ENCODE measurements at places on chromosomes 3 and 15. TPM values are rescaled to one million over a fixed set of nuclear protein-coding genes. Genes with fewer than 3 reads are reported as not detected.

- DNase-seq = no peak
These were observed 373.8 kb upstream of the ROBO1 start for GRCh38 chr3:80141557-80141956.

GRCh38 chr3:21938267-21938681 is 187.3 kb upstream of the ZNF385D start:
- DNase-seq = no peak

- DNase-seq = no peak
These were observed 137.4 kb downstream of the VPS8 start for GRCh38 chr3:184949251-184949965.

The SH2D7 gene
- total RNA-seq = not detected

The CACNA1D gene
- total RNA-seq = not detected

DNA sequence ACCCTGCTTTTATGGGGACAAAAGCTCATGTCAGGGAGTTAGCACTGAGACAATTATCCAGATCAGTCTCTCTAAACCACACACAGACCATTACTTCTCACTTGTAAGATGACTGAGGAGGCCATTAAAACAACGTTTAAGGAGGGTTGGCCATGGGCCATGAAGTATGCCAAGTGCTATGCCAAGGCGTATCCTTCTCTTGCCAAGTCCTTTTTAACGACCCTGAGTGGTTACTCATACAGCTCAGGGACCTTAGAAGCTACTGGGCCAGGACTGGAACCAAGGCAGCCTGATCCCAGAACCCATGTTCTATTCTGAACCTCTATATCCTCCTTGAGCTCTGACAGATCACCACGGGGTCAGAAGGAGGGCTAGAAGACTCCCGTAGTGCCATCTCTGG is 50.0 kb downstream of the NMNAT3 start:
- no peak for DNase-seq

DNA sequence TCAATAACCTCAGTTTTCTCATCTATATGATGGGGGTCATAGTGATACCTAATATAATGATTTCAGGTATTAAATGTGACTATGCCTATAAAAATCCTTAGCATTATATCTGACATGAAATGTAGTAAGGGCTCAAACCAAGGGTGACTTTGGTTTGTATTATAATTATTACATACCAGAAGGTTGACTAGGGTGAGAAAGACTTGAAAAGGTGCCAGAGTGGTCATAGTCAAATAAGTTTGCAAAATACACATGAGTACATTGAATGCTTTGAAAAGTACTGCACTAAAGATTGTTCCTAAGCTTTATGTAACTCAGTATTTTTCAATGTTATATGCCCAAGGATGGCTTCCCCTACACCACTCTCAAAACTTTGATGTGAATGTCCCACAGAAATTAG is 297.2 kb downstream of the ARPP21 start:
- no peak for DNase-seq

The CD96 gene
- total RNA-seq = not detected

DNA sequence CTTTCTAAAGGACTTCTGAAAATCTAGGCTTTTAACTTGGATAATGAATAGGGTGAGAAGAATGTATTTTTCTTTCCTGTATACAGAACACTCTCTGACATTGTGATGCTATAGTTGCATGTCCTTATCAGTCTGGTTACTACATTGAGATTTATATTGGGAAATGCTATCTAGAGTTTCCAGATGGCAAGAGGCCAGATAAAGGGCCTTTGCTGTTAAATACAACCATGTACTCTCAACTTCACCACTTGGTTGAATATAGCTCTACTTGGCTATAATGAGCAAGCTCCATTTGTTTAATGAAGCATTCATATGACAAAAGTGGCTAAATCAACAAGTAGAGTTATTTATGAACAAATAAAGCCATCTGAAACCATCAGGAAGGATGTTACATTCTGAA is 91.0 kb downstream of the IGSF11 start:
- DNase-seq = no peak

- no peak for DNase-seq
These were observed 233.2 kb upstream of the CHRM5 start for GRCh38 chr15:33735143-33735542.

Measured in glomerular endothelial cell (primary cell).